ENCODE measurements at places on chromosomes 6 and 20.
A peak's percentile ranks its signal among the peaks of the same experiment; 100 is the strongest.

- no peak for DNase-seq
Measured at GRCh38 chr20:43667341-43668132, 623 bp downstream of the MYBL2 start.

- no peak for DNase-seq
Measured at GRCh38 chr6:52356017-52356416, 5.9 kb upstream of the PAQR8 start.

DNA sequence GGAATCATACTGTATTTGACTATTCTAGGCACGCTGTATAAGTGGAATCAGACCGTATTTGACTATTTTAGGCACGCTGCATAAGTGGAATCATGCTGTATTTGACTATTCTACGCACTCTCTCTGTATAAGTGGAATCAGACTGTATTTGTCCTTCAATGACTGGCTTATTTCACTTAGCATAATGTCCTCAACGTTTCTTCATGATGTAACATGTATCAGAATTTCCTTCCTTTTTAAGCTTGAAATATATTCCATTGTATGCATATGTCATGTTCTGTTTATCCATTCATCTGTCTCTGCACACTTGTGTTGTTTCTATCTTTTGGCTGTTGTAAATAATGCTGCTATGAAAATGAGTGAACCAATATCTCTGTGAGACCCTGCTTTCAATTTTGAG is 5.7 kb downstream of the CCDC170 start:
- DNase-seq = no peak

GRCh38 chr6:168493976-168494375 is 53.0 kb downstream of the SMOC2 start:
- DNase-seq = no peak

- peak; percentile 43 for DNase-seq
Measured at GRCh38 chr20:2693286-2694007, 867 bp downstream of the EBF4 start.

DNA sequence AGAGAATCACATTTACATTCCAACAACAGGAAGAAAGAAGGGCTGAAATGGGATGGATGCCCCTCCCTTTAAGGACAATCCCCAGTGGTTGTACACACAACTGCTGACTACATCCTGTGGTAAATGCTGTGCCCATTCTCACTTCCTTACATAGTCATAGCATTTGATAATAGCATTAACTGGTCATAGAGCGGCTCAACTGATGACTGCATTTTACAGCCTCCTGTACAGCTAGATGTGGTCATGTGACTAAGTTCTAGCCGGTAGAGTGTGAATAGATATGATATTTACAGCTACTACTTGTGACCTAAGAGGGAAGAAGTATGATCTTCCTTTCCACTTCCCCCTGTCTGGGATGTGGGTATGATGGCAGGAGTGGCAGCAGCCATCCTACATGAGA is 24.7 kb downstream of the KCNK17 start:
- DNase-seq = no peak

GRCh38 chr6:41150671-41151070 is 3.5 kb downstream of the TREML1 start:
- no peak for DNase-seq

GRCh38 chr20:44959082-44959637 is 1.0 kb downstream of the TOMM34 start:
- DNase-seq = no peak

- DNase-seq = no peak
Measured at GRCh38 chr6:17740559-17741220, 34.0 kb upstream of the NUP153 start.

DNA sequence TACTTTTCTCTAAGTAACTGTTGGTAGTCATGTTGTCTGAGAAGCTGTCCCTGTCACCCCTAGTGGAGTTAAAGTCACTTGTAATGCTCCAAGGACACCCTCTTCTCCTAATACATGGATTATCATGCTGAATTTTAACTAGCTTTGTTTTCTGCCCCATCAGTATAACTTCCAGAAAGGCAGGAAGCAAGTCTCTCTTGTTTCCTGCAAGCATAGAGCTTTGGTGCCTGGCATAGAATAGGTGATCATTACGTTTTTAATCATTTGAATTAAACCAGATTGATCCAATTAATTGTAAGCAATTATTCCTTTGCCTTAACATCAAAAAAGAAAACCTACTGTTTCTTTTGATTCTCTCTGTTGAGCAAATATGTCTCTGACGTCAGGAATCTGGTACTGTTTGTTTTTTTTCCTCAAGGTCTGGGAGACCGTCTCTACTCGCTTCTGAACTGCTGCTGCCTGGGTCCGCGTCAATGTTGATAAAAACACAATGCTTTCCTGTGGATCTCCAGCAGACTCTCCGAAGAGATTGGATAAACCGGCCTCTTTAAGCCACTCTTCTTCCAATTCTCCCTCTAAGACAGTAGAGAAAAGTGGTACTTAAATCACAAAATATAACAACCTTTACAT is 71.8 kb downstream of the ARHGAP18 start:
- DNase-seq = no peak

All from memory B cell (primary cell).